Foreskin keratinocyte (primary cell): ENCODE measurements at places on chromosomes 6 and 20. TPM values are rescaled to one million over a fixed set of nuclear protein-coding genes. Genes with fewer than 3 reads are reported as not detected.

PSORS1C2 gene
- total RNA-seq = not detected in 2 replicates

NFKBIL1 gene
- 14.7 and 16.2 TPM in 2 replicates for total RNA-seq

PRSS16 gene
- 3.8 and 5.1 TPM in 2 replicates for total RNA-seq

SLC22A3 gene
- total RNA-seq = 2.1 and 2.2 TPM in 2 replicates

PREX1 gene
- total RNA-seq = 0.49 and 1.3 TPM in 2 replicates

ADAT2 gene
- 8.8 and 11.9 TPM in 2 replicates for total RNA-seq

SNX9 gene
- total RNA-seq = 48.5 and 56.1 TPM in 2 replicates

DNMT3B gene
- 2.6 and 2.7 TPM in 2 replicates for total RNA-seq

BPIFB4 gene
- total RNA-seq = not detected in 2 replicates

TNF gene
- total RNA-seq = 4.7 and 10.5 TPM in 2 replicates

NECAB3 gene
- 6.3 and 7.3 TPM in 2 replicates for total RNA-seq

SLC17A5 gene
- 5.7 and 6.5 TPM in 2 replicates for total RNA-seq

HMGN3 gene
- total RNA-seq = 64.3 and 74.9 TPM in 2 replicates

SPATS1 gene
- total RNA-seq = not detected in 2 replicates

FBXO9 gene
- 43.2 and 45.5 TPM in 2 replicates for total RNA-seq

PHACTR2 gene
- 40.4 and 45.2 TPM in 2 replicates for total RNA-seq

TP53TG5 gene
- total RNA-seq = not detected in 2 replicates

TUBB2A gene
- total RNA-seq = 31.2 and 34.6 TPM in 2 replicates

SIRPB2 gene
- total RNA-seq = 0.28 and 0.48 TPM in 2 replicates

SOX18 gene
- total RNA-seq = not detected in 2 replicates

PACSIN1 gene
- 0.07 TPM in 1 of 2 replicates, not detected in the other for total RNA-seq

ANKRD6 gene
- 7.0 and 8.1 TPM in 2 replicates for total RNA-seq

BCAS1 gene
- total RNA-seq = not detected in 2 replicates

OLIG3 gene
- not detected in 2 replicates for total RNA-seq

IBTK gene
- 29.5 and 32.1 TPM in 2 replicates for total RNA-seq

LHFPL5 gene
- not detected in 2 replicates for total RNA-seq

ZSCAN23 gene
- total RNA-seq = 1.1 and 2.7 TPM in 2 replicates

CTNNBL1 gene
- total RNA-seq = 52.5 and 63.1 TPM in 2 replicates

TREML2 gene
- 0.07 and 0.17 TPM in 2 replicates for total RNA-seq

MPC1 gene
- total RNA-seq = 22.8 and 28.9 TPM in 2 replicates

SLC35F1 gene
- not detected in 2 replicates for total RNA-seq

PMEPA1 gene
- 50.3 and 171 TPM in 2 replicates for total RNA-seq

NKX2-2 gene
- total RNA-seq = not detected in 2 replicates

SLPI gene
- 9.1 and 11.3 TPM in 2 replicates for total RNA-seq

BICRAL gene
- 4.7 and 4.9 TPM in 2 replicates for total RNA-seq

TRIM40 gene
- not detected in 2 replicates for total RNA-seq

MANEA gene
- total RNA-seq = 14.2 and 17.5 TPM in 2 replicates

LAMA2 gene
- 0.49 and 0.92 TPM in 2 replicates for total RNA-seq
